ENCODE measurements at places on chromosomes 2 and 18.

GRCh38 chr2:206556357-206556949 is 85.8 kb upstream of the FAM237A start:
- no peak for DNase-seq

DNA sequence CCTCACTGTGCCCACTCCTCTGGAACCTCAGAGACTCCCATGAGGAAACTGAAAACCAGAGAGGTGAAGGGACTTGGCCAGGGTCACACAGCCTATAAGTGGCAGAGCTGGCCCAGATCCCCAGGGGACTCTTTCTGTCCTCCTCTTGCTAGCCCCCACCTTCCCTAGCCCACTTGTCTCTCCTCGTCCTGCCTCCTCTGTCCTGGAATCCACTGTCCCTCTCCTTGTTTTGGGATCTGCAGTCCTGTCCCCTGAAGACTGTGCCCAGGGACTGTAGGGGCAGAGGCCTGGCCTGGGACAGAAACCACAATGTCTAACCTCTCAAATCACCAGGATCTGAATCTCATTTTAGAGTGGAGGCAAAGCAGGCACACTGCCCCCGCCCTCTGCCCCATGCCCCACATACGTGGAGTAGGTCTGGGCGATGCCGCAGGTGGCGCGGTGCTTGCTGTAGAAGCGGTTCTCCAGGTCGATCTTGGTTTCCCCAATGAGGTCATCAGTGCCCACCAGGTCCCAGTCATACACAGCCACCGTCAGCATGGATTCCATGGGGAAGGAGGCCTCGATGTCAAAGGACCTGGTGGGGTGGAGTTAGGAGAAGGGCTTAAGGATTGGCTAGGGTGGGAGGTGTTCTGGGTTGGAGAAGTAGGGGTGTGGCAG is 12.5 kb downstream of the OTOF start:
- no peak for DNase-seq

DNA sequence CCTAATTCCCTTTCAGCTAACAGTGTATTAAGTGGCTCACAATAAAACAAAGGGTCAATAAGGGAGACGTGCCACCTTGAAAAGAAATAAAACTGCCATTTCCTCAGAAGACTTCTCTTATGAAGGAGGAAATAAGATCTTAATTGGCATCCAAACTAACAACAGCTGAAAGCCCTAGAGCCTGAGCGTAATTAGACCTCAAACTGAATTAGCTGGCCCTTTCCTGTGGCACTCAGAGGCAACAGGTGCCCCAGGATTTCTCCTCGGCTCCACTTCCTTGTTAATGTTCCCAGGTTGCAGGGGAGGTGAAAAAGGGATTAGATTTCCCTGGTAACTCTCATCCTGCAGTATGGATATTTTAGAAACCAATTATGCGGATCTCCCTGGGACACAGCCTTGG is 804.3 kb downstream of the DCDC2C start:
- DNase-seq, result no peak

- DNase-seq, result no peak
Observed at GRCh38 chr2:164599954-164600589, 21.2 kb downstream of the GRB14 start.

DNA sequence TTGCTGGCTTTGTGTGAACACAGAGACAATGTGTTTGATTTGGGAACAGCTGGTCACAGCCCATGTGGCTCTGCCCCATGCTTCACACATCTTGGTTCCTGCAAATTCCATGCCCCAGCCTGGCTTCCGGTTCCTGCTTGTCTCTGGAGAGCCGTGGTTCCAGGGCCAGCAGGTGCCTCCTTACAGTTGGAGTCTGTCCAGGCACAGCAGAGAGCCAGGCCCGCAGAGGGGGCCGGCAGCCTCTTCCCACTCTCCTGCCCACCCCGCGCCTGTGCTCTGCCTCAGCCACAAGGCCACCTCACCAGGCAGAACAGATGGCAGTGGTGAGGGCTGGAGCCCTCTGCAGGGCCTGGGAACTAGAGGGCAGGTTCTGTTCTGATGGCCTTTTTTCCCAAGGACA is 81.5 kb downstream of the LDLRAD4 start:
- DNase-seq, result no peak

DNA sequence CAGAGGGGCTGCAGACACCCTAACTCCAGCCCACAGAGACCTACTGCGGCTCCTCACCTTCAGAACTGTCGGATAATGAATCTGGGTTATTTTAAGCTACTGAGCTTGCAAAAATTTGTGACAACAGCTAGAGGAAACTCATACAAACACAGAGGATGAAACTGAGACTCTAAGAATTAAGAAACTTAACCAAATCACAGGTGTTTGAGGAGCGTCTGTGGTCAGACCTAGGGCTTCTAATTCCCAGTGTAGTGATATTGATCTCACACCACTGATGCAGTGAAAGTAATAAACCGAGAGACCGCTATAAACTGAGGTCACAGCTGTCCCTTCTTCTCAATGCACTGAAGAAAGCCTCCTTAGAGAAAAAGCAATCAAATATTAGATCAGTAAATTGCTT is 110.1 kb downstream of the RGPD3 start:
- no peak for DNase-seq

DNA sequence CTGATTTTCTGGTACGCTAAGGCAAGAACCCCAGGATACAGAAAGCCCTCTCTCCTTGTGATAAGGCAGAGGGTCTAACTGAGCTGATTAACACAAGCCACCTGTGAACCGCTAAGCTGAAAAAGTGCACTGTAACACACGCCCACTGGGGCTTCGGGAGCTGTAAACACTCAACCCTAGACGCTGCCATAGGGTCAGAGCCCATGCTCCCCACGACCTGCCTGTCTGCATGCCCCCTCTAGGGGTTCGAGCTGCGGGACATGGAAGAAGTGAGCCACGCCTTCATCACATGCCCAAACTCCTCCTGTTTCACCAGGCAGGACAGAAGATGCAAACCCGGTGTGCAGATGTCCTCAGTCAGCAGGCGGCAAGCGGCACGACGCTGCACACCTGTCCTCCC is 173.9 kb upstream of the RAB12 start:
- no peak for DNase-seq

DNA sequence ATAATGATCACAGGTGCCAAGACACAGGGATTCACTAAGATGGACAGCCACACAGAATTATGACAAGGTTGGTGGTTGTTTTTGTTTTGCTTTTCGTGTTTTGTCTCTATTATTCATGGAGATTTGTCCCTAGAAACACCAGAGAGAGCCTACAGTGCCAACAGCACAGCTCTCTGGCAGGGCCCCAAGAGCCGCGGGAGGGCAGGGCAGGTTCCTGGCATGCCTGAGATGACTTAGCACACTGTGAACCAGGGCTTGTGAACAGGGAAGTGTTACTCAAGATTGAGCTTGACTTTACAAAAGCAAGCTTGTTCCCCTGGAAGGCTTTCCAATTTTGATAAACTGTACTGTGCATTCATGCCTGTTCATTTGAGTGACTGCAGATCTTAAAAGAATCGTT is 437.4 kb upstream of the SALL3 start:
- DNase-seq, result no peak

DNA sequence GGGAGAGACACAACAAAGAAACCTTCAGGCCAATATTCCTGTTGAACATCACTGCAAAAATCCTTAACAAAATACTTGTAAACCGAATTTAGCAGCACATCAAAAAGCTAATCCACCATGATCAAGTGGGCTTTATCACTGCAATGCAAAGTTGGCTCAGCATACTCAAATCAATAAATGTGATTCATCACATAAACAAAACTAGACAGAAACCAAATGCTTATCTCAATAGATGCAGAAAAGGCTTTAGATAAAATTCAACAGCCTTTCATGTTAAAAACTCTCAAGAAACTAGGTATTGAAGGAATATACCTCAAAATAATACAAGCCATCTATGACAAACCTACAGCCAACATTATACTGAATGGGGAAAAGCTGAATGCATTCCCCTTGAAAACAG is 20.6 kb downstream of the GTF2A1L start:
- no peak for DNase-seq

DNA sequence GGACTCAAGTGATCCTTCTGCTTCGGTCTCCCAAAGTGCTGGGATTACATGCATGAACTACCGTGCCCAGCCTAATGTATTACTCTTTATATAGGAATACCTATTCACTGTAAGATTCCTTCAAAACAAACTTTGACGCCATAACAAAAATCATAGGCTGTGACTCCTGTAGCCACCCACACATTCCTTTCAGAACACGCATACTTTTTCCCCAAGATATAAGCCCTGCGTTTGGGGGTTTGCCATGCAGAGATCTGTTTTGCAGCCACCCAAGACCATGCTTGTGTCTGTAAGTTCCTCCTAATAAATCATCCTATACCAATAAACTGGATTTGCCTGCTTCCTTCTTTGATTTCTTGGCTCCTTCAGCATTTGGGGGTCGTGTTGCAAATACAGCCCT is 46.0 kb upstream of the STON1 start:
- no peak for DNase-seq

DNA sequence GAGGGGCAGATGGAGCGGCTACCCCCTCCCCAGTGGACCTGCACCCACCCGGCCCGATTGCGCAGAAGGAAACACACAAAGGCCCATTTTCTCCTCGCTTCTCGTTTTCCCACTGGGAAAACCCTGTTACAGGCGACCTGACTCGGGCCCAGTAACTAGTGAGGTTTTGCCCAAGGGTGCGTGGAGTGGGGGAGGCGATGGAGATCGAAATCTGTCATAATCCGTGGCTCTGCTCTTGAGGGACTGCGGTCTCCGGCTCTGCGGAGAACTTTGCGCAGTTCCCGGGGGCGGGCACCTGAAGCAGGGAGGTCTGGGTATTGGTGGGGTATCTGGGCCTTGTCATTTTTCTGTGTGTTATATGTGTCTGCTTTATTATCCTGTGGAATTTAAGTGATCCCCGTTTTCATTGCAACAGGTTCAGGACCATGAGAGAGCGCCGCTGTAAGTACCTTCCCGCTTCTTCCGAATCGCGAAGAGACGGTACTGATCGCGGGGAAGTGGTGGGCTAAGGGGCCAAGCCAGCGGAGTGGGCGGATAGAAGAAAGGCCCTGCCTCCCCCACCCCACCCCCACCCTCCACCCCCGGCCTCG is 4.0 kb upstream of the HOXD4 start:
- no peak for DNase-seq

DNA sequence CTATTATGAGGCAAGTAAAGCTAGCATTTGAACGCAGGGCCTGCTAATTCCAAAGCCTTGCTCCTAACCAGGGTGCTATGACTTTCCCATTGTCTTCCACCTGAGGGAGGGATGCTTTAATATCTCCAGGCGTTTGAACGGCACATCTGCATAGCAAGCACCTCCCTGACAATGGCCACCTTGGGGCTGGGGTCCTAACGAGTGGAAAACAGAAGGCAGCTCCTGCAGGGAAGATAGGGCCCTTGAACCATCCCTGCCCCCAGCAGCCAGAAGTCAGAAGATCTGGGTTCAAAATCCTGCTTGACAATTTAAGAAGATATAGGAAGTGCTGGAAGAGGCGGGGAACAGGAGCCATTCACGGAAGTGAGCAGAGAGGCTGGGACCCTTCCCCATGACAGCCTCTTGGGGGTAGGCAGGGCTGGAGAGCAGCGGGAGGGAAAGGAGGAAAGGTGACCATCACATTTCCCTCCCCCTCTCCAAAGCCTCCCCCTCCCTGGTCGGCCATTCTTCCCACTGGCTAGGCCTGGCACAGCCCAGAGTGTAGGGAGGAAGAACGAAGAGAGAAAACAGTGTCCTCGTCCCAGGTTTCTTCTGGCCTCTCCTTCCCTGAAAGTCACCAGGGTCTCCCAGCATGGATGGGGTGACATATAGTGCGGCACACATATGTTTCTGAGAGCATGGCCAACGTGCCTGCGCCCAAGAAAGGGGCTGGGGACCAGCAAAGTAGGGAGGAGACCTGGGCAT is 73.5 kb downstream of the EMX1 start:
- DNase-seq, result no peak

GRCh38 chr18:3836483-3837335 is 386.7 kb downstream of the TGIF1 start:
- no peak for DNase-seq

GRCh38 chr18:61876899-61877298 is 15.9 kb downstream of the RNF152 start:
- no peak for DNase-seq

GRCh38 chr2:120037995-120038541 is 25.2 kb downstream of the EPB41L5 start:
- DNase-seq, result no peak

Data from stimulated activated CD4-positive, alpha-beta T cell treated with anti-CD3 and anti-CD28 coated beads, TNF-alpha, amount 100 ng/mL, for 48 hours (primary cell).